ENCODE measurements at places on chromosomes 7 and 10. TPM values are rescaled to one million over a fixed set of nuclear protein-coding genes. Genes with fewer than 3 reads are reported as not detected.

Gene RABGEF1
- total RNA-seq: 58.9 TPM

Gene RAB19
- total RNA-seq: not detected

Gene MYPN
- total RNA-seq: 0.25 TPM

Gene XRCC2
- total RNA-seq: 1.6 TPM

Gene GPNMB
- 280 TPM for total RNA-seq

Gene SPDYE8
- not detected for total RNA-seq

Gene DLX5
- not detected for total RNA-seq

All from uterine smooth muscle cell (primary cell).